Tibial nerve (tissue), 4 donors: ENCODE measurements at places on chromosomes 13 and 19. TPM values are rescaled to one million over a fixed set of nuclear protein-coding genes. Genes with fewer than 3 reads are reported as not detected.

Gene C19orf67
- not detected for total RNA-seq

Gene ZNF71
- 12.9 TPM for total RNA-seq

Gene EFNB2
- 18.0 TPM for total RNA-seq

Gene HPN
- total RNA-seq, result 1.8 TPM

Gene SMARCA4
- total RNA-seq, result 122 TPM

Gene TSC22D1
- 203 TPM for total RNA-seq

Gene GPR12
- 0.63 TPM for total RNA-seq

Gene DACH1
- total RNA-seq, result 2.5 TPM

Gene CEACAM7
- total RNA-seq, result not detected

Gene ZNF30
- 2.3 TPM for total RNA-seq

Gene SETDB2
- 13.8 TPM for total RNA-seq

Gene CGB1
- total RNA-seq, result not detected

Gene ZSCAN1
- not detected for total RNA-seq

Gene TMEM190
- total RNA-seq, result 2.7 TPM
